ENCODE measurements at places on chromosomes 6 and 20. TPM values are rescaled to one million over a fixed set of nuclear protein-coding genes. Genes with fewer than 3 reads are reported as not detected.

The SOX4 gene
- total RNA-seq = 10.0 TPM

The TBXT gene
- not detected for total RNA-seq

GRCh38 chr6:73382462-73383113 is 12.0 kb upstream of the DDX43 start:
- no peak for DNase-seq

- DNase-seq = no peak
Observed at GRCh38 chr20:45153147-45153546, 21.6 kb upstream of the PI3 start.

DNA sequence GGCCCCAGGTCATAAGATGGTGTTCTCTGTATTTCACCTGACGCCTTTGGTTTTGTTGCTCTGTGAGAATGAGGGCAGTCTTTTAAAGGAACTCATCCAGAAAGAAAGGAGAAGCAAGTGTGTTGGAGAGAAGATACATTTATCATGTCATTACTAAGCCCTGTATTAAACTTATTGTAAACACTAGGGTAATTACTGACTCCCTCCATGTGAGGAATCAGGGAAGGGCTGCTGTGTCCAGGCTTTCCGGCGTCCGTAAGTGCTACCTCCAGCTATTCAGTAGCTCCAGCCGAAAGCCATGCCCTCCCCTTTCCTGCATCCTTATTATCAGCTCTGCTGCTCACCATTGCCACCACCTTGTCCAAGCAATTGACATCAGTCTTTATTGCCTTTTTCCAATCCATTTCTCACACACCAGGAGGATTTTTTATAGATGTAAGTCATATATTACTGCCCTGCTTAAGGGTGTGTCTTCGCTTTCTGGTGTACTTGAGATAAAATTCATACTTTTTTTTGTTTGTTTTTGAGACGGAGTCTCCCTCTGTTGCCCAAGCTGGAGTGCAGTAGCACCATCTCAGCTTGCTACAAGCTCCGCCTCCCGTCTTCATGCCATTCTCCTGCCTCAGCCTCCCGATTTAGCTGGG is 94.7 kb downstream of the RPP40 start:
- no peak for DNase-seq

GRCh38 chr6:139904158-139904533 is 529.7 kb upstream of the CITED2 start:
- DNase-seq = no peak

GRCh38 chr6:87171938-87172633 is 16.7 kb downstream of the ZNF292 start:
- DNase-seq = no peak

DNA sequence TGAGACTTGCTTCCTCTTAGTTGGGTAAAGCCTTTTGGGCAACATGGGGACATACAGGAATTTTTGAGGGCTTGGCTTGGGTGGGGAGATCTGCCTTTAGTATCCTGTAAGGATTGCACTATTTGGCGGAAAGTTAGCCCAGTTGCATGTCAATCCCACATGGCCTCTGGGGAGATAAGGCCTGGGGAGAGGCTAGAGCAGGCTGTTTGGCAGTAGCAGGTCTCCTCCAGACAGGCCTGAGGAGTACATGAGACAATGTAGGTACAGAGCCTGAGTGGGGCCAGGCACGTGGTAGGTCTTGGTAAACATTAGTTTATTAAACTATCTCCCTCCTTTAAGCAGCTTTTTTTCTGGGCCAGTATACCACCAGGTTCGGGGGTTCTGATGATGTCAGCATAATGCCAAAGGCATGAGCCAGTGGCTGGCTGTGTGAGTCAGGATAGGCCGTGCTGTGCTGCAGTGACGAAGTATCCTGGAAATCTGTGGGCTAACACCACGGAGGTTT is 147.9 kb downstream of the VEGFA start:
- DNase-seq = no peak

GRCh38 chr6:130424710-130425109 is 58.9 kb downstream of the TMEM200A start:
- DNase-seq = no peak

DNA sequence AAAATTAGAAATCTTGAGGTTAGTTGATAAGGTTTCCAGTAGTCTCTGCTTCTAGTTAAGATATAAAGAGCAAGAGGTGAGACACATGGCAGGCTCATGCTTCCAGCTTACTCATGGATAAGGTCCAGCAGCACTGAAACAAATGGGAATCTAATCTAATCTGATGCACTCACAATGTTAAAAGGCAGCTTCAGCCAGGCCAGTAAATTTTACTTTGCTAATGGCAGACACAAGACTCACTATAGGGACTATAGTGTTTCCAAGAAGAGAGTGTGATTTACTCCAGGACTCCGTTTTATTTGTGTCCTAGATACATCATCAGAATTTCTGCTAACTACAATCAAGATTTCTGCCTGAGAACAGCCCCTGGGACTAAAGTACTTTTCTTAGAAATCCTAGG is 324.8 kb downstream of the SMOC2 start:
- no peak for DNase-seq

DNA sequence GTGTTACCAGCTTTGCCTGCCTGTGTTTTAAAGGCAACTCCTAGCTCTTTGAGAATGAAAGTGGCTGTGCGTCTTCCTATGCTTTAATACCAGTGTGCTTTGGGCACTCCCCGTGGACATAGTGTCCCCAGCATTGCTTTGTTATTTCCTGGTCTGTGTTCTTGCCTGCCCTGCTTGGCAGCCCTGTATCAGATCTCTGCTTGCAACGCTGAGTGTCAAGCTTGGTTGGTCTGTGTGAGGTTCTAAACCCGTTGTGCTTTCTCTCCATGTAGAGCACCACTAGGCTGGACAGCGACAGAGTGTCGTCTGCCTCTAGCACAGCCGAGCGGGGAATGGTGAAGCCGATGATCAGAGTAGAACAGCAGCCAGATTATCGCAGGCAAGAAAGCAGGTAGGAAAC is 80.2 kb downstream of the AFDN start:
- DNase-seq = peak; percentile 60

DNA sequence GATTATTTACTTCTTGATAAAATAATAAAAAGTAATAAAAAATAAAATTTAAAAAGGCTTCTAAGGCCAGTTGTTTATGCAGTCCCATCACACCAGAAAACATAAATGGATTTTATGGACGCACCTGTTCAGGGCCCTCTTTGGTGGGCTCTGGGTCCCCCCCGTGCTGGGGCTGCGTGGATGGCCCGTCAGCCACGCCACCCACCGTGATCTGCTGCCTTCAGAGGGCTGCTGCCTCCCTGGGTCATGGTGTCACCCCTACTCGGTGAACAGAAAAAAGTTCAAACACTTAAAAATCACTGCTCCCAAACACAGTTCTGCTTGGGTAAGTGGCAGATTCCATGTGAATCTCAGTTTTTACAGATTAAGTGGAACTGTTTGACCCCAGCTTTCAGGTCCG is 447.6 kb upstream of the AGPAT4 start:
- DNase-seq = no peak

GRCh38 chr20:10004900-10005299 is 29.9 kb upstream of the ANKEF1 start:
- no peak for DNase-seq

DNA sequence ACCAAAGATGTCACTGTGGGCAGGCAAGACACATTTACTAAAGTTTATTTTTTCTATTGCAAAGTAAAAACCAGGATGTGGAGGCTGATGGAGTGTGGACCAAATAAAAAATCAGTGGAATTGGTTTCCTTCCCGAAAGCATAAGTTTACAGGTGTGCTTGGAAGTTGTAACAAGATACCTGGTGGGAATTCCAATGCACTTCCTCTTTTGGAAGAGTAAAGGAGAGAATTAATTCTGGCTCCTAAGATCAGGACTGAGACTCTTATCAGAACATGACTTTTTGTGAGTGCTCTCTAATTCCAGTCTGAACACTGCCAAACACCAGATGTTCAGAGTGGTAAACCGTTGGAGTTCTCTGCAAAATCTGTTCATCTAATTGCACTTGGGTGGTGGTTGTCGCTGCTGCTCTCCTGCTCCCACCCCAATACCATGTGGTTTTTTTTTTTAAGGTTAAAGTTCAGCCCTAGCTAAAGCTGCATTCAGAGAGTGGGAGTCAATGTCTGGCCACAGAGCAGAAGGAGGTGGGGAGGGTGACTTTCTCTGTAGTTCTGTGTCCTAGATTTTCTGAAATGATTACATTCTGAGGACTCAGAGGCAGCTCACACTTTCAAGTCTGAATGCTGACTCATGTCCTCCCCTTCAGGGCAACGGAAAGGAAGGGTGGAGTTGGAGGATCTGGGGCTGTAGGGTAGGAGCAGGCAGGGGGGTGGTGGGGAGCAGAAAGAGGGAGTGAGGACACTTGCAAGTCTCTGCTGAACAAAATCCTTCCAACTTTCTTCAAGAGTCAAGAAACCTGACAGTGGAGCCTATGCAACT is 275.8 kb upstream of the PRDM1 start:
- no peak for DNase-seq

DNA sequence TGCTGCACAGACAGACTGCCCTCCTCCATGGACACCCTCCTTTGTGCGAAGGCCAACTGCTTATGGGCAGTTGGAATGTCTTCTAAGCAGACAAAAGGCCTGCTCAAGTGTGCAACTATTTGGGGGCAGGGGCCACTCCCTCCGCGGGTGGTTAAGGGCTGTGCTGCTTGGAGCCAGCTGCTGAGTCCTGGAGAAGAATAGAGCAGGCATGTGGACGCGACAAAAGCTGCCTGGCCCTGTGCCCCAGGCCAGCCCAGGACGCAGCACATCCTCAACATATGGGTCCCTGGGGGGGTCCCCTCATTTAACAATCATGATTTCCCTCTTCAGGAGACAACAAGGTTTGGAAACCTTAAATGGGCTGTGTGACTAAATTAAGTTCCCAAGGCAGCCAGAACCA is 45.5 kb upstream of the ENTPD6 start:
- no peak for DNase-seq

DNA sequence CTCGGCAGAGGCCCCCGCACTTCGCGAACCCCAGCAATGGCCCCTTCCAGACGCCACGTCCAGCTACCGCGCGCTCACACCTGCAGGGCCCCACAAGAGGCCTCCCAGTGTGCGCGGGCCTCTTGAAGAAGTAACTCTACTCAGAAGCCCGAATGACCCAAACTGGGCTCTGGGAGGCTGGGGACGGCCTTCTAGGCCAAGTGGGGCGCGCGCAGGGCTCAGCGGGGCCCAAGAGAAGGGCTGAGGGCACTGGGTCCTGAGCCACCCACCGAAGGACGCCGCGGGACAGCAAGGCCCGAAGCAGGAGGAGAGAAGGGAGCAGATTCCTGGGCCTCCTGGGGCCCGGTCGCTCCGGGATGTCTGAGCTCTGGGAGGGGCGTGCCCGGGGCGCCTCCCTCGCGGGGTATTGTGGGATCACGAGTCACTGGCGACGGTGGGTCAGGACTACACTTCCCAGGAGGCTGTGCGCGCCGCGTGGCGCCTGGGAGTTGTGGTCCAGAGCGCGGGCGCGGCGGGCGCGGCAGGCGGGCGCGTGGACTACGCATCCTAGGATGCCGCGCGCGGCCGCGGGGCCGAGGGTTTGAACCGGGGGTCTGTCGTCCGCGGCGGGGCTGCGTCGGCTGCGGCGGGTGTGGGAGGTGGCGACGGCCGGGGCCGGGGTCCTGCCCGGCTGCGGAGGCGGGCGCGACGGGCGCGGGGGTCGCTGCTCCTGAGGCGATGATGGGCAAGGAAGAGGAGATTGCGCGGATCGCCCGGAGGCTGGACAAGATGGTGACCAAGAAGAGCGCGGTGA is at the start of gene TCEA2:
Gene TCEA2 (plus strand): TSS at position 603 of the 793 bp plus-strand sequence. CDS start 115 bp downstream, at position 718.
- DNase-seq = peak; percentile 99

DNA sequence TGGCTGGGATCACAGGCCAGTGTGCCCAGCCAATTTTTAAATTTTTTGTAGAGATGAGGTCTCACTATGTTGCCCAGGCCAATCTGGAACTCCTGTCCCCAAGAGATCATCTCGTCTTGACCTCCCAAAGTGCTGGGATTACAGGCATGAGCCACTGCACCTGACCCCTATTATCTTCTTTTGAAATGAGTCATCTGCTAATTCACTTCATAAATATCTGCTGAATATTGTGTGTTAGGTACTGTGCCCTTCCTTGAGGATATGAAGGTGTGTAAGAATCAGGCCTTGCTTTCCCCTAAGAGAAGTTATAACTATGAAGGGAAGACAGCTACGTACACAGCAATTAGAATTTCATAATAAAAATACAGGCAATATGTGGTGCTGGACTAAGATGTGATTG is 8.2 kb downstream of the ATRN start:
- DNase-seq = no peak

DNA sequence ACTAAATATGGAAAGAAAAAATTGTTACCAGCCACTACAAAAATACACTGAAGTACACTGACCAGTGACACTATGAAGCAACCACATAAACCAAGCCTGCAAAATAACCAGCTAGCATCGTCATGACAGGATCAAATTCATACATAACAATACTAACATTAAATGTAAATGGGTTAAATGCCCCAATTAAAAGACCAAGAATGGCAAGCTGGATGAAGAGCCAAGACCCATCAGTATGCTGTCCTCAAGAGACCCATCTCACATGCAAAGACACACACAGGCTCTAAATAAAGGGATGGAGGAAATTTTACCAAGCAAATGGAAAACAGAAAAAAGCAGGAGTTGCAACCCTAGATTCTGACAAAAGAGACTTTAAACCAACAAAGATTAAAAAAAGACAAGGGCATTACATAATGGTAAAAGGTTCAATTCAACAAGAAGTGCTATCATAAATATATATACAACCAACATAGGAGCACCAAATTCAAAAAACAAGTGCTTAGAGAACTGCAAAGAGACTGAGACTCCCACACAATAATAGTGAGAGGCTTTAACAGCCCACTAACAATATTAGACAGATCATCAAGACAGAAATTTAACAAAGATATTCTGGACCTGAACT is 104.8 kb downstream of the HACE1 start:
- DNase-seq = no peak

DNA sequence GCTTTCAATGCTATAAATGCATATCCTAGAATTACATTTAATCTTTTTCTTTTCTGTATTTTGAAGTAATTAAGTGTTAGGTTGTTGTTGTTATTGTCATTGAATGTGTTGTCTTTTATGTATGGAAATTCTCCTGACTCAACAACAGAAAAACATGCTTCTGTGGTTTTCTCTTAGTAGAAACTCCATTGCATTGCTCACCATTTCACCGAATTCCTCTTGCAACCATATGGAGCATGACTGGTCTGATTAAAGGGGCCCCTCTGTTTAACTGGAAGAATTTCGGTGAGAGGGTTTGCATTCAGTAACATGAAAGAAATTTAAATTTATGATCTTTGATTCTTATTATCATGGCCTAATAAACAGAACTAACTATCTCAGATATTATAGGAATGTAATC is 454.3 kb upstream of the JARID2 start:
- no peak for DNase-seq

- no peak for DNase-seq
Observed at GRCh38 chr6:54198134-54198533, 86.9 kb downstream of the MLIP start.
